Activated T-cell treated with anti-CD3 and anti-CD28 coated beads, Interleukin-2, amount 50 U/mL, for 4 hours (primary cell): ENCODE measurements at places on chromosomes 2 and 18. TPM values are rescaled to one million over a fixed set of nuclear protein-coding genes. Genes with fewer than 3 reads are reported as not detected.

Gene KYNU
- 1.5 TPM for total RNA-seq

Gene GFPT1
- 44.5 TPM for total RNA-seq

Gene COA5
- total RNA-seq, result 17.6 TPM

Gene SNRPD1
- total RNA-seq, result 181 TPM

Gene RAB10
- 146 TPM for total RNA-seq

Gene TGFA
- total RNA-seq, result 0.68 TPM

Gene CYS1
- total RNA-seq, result 0.08 TPM

Gene LAMA3
- total RNA-seq, result 0.20 TPM

- DNase-seq, result no peak
Measured at GRCh38 chr2:120204022-120204405, 19.2 kb downstream of the TMEM185B start.

- DNase-seq, result no peak
Measured at GRCh38 chr2:26951236-26951635, 19.2 kb upstream of the MAPRE3 start.

DNA sequence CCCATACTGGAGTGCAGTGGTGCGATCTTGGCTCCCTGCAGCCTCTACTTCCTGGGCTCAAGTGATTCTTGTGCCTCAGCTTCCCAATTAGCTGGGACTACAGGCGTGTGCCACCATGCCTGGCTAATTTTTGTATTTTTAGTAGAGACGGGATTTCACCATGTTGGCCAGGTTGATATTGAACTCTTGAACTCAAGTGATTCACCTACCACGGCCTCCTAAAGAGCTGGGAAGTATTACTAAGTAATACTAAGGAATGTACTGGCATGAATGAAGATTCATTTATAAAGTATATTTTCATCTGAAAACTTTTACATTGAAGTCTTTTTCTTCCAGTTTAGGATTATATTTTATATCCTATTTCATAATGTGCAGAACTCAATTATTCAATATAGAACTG lies 38.1 kb downstream of the NUP35 start:
- no peak for DNase-seq

DNA sequence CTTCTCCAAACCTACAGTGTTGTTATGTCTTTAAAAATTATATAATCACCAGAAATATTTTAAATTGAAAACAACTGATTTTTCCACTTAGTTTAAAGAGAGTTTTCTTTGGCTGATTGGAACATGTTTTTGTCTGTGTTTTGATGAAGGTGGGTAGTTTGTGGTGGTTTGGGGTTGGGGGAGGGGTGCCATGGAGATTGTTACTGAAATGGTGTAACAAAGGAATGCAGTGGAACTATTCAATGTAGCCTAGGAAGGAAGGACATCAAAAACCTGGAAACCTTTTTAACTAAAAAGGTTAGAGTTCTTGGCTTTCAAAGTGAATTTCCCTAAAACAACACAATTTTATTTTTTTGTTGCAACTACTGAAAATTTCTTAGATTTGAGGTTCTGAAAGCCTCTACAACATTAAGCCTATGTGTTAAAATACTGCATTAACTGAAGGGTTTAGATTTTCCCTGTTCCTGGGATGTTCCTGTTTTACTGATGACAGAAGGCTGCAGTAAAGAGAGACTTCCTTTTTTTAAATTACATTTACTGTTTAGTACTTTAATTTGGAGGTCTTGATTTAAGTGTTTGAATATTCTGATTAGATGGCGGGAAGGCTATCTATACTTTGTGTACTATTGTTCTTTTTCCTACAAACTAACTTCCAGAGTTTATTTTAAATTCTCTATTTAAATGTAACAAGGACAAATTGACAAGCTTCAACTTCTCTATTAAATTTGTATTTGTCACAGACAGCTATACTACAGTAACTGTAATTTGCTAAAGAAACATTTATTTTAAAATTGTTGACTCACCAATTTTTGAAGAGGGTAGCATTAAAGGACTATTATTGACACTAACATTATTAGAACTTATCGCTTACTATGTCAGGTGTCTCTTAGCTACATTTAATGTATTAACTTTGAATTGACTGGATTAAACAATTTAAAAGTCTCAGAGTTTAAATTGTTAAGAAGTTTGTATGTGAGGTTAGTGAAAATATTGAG lies 87.7 kb downstream of the LIMS1 start:
- no peak for DNase-seq

- no peak for DNase-seq
Measured at GRCh38 chr2:207505728-207506127, 24.0 kb upstream of the CREB1 start.

GRCh38 chr2:42102591-42103450 lies 55.0 kb downstream of the PKDCC start:
- no peak for DNase-seq

DNA sequence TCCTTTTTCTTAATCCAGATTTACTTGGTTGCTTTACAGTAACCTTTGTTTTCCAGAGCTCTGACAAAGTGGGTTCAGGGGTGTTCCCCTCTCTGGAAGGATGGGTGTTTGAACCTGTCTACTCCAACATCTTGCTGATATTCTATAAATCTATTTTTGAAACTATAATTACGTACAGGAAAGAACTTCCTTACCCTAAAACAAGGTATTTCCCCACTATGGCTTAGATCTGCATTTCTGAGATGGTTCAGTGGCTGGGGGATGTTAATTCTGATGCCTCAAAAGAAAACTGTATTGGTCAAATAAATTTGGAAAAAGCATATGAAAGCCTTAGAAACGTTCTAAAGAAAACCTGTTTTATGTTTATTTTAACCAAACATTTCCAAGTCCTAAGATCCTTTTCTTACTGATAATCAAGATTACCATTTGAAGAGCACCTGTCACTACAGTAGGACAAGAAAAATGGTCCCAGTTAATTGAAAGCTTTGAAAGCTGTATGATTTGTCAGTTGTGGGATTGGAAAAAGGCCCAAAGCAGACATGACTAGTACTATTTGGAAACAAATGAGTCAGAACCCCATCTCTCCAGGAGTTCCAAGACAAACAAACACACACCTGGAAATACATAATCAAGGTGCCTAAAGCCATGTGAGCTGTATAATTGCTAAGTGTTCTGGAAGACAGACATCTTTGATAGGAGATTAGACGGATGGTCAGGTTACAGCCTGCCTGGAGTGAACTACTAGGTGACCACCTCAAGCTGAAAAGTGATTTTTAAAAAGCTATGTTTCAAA lies 57.5 kb downstream of the KDM3A start:
- no peak for DNase-seq

- no peak for DNase-seq
Measured at GRCh38 chr2:101300836-101301235, 7.7 kb downstream of the RNF149 start.

GRCh38 chr2:26606847-26607190 lies 34.3 kb downstream of the CIB4 start:
- no peak for DNase-seq

DNA sequence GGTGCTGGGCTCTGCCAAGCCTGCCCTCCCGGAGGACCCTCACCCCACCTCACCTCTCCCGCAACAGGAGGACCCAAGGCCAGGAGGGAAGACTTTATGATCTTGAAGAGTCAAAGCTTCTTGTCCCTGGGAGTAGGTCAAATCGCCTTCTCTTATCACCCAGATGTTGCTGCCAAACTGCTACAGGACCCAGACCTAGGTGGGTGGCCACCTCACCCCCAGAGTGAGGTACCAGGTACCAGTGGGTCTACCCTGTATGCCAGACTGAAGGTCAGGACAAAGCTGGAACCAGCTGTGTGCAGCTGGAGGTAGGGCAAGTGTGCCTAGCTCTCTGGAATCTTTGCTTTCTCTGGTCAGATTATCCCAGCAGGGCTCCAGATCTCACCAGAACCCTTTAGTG lies 197.2 kb downstream of the ZFP36L2 start:
- DNase-seq, result no peak

DNA sequence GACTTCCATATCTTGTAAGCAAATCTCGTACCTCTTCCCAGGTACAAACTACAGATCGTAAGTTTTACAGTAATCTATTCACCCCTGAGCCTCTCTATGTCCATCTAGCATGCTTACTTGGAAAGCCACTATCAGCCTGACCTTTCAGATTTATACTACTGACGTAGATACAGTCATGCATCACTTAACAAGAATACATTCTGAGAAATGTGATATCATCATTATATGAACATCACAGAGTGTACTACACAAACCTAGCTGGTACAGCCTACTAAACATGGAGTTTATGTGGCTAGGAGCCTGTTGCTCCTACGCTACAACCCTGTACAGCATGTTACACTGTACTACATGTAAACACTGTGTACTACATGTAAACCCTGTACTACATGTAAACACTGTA lies 293.2 kb upstream of the ZNF804A start:
- no peak for DNase-seq

DNA sequence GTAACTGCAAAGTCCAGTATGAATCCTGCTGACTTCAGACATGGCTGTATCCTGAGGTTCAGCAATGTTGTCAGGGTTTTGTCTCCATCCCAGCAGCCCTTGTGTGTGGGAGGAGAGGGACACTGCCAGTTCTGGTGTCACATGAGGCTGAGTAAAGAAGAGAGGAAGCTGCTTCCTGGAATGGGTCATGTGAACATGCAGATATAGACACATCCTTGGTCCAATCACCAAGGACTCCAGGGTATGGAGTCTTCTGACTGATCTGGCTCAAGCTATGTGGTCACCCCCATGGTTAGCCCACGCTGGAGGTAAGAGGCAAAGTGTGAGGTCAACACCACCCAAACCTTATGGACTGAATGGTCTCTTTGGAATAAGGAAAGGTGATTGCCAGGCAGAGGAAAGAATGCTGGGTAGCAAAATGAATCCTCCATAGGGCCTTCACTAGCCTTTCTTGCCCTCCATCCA lies 134.4 kb upstream of the SLC1A4 start:
- no peak for DNase-seq

GRCh38 chr2:129877795-129878775 lies 101.4 kb upstream of the RAB6C start:
- DNase-seq, result no peak

DNA sequence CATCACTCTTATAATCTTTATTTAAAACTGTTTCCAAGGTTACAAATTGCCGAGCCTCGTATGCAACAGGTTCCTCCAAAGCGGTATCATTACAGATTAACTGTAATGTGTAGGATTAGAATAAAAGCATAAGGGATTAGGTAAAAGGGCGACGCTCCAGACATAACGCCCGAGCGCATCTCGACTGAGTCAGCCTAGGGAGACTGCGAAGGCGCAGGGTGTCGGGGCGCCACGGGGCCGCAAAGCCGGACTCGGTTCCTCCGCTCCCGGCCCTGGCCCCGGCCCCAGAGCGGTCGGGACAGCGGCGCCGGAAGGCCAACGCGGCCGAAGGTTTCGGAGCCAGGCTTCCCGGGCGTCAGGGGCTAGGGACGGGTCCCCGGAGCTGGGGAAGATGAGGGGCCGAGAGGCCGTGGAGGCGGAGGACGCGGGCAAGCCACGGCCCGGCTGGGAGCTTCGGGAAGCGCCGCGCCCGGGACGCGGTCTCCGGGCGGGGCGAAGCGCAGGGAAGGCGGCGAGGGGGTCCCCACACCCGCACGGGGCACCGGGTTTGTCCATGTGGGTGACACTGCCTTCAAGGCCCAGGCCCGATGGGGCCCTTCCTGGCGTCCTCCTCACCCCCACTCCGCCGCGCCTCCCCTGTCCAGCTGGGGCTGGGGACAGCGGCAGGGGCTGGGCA lies 12.9 kb upstream of the SIX3 start:
- no peak for DNase-seq

- no peak for DNase-seq
Measured at GRCh38 chr2:216698895-216699294, 3.5 kb upstream of the IGFBP5 start.

DNA sequence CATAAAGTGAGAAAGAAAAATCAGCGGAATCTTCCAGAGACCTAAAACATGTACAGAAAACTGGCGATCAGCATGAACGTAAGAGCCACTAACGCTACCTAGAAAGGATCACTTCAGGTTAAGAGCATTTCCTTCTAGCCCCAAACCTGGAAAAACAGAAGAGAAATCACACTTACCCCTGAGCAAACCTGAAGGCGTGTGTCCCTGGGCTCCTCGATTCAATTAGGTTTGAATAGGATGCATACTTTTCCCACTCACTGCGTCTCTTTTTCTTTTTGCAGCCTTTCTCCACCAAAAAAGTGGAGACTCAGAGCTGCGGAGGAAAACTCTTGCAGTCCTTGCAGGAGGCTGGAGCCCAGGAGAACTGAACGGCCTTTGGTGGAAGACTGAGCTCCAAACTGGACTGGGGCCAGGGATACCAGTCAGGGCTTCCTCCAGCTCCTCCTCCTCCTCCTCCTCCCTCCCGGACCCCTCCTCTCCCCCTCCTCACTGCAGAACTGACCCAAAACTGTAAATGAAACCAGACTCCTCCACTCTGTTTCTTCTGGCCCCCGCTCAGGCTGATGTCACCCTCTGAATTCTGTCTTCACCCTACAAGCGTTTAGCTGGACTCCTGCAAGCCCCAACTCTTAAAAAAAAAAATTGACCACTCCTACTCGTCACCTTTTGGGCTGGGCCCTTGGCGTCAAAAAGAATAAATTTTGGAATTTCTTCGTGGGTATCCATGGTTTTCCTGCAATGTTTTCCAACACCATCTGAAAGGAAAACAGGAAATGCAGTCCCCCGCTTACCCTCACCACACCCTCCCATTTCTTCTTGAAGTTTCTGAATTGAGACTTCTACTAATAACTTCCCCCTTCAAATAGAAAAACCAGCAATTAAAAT lies at the start of gene COL6A3:
Gene COL6A3 (minus strand): TSS at position 388 of the 885 bp plus-strand sequence. CDS start 17,347 bp downstream, outside the sequence.
- DNase-seq, result no peak

GRCh38 chr2:62570861-62571698 lies 65.1 kb upstream of the TMEM17 start:
- no peak for DNase-seq

GRCh38 chr2:207394812-207395534 lies 134.8 kb upstream of the CREB1 start:
- no peak for DNase-seq

DNA sequence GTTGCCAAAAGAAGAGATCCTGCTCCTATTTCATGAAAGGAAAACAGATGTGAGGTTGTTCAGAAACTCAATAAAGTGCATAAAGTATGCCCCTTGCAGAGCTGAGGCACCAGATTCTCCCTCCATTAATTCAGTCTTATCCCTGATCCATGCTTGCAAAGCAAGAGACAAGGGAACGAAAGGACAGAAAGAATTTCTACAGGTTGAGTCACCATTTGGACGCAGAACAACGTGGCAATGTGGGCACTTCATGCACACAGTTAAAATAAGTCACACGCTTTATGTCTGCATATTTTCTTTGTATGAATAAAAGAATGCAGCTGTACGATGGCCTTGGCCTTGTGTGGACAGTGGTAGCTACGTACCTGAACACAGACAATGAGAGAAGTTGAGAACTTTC lies 321.7 kb upstream of the REV1 start:
- DNase-seq, result no peak

- no peak for DNase-seq
Measured at GRCh38 chr18:22110461-22110924, 58.9 kb upstream of the GATA6 start.

GRCh38 chr2:68434981-68435380 lies 32.1 kb downstream of the FBXO48 start:
- no peak for DNase-seq

- no peak for DNase-seq
Measured at GRCh38 chr2:156537141-156537540, 101.0 kb downstream of the GPD2 start.

DNA sequence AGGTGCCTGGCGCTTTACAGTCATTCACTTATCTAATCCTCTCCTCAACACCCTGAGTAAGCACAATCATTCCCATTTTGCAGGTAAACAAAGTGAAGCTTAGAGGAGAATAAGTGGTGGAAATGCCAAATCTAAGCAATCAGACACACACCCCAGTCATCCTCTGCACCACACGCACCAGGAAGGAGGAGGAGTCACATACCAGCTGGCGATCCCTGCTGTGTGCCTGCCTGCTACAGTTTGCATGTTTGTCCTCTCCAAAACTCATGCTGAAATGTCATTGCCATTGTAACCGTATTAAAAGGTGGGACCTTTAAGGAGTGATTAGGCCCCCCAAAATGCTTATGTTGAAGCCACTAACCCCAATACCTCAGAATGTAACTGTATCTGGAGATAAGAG lies 93.7 kb downstream of the LOXHD1 start:
- no peak for DNase-seq
